ENCODE measurements at places on chromosomes 4 and X. TPM values are rescaled to one million over a fixed set of nuclear protein-coding genes. Genes with fewer than 3 reads are reported as not detected.

The VCX2 gene
- not detected for total RNA-seq

The P2RY8 gene
- total RNA-seq, result not detected

DNA sequence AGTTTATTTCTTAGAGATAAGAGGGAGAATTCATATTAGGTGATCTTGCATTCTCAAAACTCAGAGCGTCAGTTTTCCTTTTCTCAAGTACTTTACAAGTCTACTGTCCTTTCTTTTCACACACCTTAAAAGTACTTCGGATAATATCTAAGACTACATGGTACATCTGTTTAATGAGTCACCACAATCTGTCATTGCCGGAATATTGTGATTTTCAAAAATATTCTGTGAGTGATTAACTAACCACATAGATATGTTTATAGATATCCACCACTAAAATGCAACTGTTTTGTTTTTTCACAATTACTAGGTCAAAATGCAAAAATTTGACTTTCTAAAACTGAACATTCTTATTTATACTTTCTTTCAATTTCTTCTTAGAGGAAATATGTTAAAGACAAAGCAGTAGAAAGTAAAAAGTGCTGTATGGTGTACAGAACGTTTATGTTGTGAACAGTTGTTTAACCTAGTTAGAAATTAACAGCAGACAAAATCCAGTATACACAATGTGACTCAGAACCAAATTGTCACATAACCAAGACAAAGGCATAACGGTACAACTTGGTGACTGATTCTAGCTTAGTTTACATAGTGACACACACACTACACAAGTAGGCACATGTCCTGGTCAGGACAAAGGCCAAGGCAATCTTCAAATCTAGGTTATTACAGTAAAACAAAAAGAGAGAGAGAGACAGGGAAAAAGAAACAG lies 482.9 kb downstream of the NAF1 start:
- H3K27ac ChIP-seq, result no peak overlapping the region
- no peaks in the 10 kb centered on the region for H3K36me3 ChIP-seq
- H3K27me3 ChIP-seq, result no peaks in the 10 kb centered on the region
- H3K4me3 ChIP-seq, result no peak overlapping the region
- H3K4me1 ChIP-seq, result peaks cover 4% of the 10 kb centered on the region

DNA sequence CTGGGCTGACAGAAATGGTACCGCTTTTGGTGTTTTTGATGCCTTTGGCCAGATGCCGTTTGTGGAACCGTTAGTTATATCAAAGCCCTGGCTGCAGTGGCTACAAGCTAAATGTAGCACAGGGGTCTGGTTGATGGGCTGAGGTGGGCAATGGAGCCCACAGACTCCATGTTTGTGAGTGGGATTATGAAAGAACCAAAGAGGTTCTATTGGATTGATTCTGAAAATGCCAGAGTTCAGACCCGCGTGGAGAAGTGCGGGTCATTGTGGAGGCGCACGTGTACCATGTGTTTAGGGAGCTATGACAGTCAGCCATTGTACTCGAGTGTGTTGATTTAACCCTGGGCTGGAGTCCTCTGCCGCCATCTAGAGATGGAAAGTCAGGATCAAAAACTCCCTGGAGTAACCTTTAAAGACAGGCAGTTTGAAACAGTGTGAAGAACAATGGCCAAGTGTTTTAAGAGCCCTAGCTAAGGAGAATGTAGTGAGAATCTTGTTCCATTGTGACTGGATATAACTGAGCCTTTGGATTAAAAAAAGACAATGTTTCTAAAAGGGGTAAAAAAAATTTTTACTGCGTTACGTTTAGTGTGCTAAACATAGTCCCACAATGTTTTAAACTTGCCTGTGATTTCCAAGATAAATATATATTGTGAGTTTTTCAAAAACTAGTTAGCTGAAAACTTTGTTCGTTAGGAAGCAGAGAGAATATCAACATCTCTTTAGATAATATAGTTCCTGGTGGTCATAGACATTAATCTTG lies 12.7 kb downstream of the ART3 start:
- H3K27me3 ChIP-seq, result no peaks in the 10 kb centered on the region
- peaks cover 18% of the 10 kb centered on the region for H3K4me1 ChIP-seq
- peak overlapping the region; percentile 46 for H3K4me3 ChIP-seq
- no peaks in the 10 kb centered on the region for H3K36me3 ChIP-seq
- DNase-seq, result no peak

DNA sequence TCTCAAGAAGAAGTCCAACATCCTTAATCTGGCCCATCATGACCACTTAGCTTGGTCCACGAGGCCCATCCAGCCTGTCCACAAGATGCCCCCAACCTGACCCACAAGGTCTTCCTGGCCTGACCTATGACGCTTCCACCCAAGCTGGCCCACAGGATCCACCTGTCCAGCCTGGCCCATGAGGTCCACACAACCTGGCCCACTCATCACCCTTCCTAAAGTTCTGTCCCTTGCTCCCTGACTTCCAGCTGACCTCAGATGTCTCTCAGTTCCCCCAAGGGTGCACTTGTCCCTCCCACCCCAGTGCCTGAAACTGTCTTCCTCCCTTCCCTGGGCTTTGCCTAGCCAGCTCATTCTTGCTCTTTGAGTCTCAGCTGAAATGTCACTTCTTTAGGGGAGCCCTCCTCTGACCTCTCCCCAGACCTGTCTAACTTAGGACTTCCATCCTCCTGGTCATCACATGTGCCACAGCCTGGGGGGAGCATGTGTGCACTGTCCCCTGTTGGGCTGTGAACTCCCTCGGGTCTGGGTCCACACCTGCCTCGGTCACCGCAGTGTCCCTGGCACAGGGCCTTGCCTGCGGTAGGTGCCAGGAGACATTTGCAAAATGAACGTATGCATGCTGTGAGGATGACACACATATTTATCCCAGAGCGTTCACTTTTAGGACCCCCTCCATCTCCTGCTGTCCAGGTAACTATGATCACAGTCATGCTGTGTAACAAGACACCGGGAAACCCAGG lies 61.7 kb downstream of the EVC start:
- DNase-seq, result peak; percentile 34
- peaks cover 7% of the 10 kb centered on the region for H3K4me1 ChIP-seq
- H3K4me3 ChIP-seq, result no peak overlapping the region
- H3K27me3 ChIP-seq, result no peaks in the 10 kb centered on the region
- H3K27ac ChIP-seq, result peak overlapping the region; percentile 3
